HS-27A (cell line): ENCODE measurements at places on chromosomes 6 and 20.

- no peak for DNase-seq
Observed at GRCh38 chr20:59003836-59004492, 3.1 kb downstream of the CTSZ start.

DNA sequence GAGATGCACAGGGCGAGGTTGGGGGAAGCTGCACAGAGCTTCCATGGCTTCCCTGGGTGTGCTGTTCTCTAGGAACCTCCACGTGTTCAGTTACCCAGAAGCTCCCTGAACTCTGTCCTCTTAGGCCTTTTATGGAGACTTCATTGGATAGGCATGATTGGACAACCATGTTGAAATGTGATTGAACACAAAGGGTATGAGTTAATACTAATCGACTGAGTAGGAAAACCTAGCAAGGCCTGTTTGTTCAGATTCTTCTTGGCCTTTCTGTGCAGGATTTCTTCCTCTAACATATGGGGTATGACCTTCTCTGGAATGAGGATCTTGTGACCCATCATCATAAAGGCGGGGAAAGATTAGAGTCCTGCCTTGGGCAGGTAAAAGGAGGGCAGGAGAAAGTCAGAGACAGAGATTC, 70.7 kb upstream of the SMIM29 start:
- no peak for DNase-seq

DNA sequence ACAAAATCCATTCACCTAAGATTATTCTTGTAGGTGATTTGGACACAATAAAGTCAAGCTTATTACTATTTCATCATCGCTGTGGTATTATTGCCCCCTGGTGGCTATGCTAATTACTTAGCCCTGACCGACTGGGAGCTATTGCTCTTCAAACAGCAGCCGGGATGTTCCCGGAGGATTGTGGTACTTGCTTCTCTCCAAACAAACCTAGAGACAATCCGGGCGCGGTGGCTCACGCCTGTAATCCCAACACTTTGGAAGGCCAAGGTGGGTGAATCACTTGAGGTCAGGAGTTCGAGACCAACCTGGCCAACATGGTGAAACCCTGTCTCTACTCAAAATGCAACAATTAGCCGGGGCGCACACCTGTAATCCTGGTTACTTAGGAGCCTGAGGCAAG, 15.4 kb upstream of the STMND1 start:
- peak; percentile 66 for DNase-seq

- DNase-seq = no peak
Observed at GRCh38 chr6:9292975-9293374, 857.6 kb upstream of the SLC35B3 start.

GRCh38 chr6:147347882-147348575, 143.8 kb downstream of the STXBP5 start:
- DNase-seq = no peak

GRCh38 chr6:22544476-22544875, 24.9 kb upstream of the HDGFL1 start:
- DNase-seq = no peak

DNA sequence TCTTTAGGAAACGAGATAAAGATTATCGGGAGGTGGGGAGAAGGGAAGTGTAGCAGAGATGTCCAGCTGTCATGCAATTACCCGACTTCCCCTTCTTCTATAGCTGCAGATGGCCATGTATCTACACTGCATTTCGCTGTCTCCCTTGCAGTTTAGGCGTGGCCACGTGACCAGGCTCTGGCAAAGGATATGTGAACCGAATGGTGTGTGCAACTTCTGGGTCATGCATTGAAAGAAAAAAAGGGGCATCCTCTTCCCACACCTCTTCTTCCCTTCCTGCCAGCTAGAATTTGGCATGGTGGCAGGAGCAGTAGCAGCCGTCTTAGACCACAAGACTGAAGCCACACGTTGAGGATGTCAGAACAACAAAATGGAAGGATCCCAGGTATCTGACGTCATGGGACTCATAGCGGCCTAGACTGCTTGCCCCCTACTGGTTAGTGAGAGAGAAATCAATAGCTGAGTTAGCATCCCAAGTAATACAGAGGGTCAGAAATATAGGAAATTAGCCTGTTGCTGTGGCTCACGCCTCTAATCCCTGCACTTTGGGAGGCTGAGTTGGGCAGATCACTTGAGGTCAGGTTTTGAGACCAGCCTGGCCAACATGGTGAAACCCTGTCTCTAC, 32.8 kb downstream of the TCF15 start:
- DNase-seq = no peak

- no peak for DNase-seq
Observed at GRCh38 chr6:28802417-28803336, 121.1 kb downstream of the TRIM27 start.

GRCh38 chr6:37308069-37308815, 45.5 kb upstream of the RNF8 start:
- no peak for DNase-seq

GRCh38 chr6:21664314-21665109, 71.0 kb downstream of the SOX4 start:
- DNase-seq = no peak

DNA sequence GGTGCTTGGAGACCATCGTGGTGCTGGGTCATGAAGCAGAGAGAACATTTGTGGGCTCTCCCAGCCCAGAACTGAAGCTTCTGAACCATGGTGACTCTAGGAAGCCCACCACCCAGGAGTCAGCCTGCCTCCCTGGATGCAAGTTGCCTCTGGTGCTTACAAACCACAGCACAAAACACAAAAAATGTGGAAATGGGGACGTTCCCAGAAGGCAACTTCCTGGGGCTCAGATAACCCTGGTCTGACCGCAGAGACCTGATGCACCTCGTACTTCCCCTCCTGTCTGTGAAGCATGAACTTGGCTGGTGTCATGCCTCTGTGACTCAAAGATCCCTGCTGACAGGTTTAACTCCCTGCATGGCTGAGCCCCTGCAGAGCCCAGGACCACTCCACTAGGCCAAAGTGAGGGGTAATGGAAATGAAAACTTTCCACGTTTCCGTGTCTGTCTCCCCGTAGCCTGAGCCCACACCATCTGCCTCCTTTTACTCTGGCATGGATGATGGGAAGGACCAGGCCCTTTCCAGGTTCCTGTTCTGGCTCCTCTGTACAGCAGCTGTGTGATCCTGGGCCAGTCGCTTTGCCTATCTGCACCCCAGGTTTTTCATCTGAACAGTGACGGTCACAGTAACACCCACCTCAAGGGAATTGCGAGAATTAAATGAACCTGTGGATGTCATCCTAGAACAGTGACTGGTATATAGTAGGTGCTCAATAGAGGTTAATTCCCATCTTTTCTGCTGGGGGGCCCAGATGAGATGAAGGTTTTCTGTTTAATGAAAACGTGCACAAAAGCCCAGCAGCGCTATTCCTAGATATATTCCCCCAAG, 57.7 kb downstream of the PPP1R16B start:
- no peak for DNase-seq

DNA sequence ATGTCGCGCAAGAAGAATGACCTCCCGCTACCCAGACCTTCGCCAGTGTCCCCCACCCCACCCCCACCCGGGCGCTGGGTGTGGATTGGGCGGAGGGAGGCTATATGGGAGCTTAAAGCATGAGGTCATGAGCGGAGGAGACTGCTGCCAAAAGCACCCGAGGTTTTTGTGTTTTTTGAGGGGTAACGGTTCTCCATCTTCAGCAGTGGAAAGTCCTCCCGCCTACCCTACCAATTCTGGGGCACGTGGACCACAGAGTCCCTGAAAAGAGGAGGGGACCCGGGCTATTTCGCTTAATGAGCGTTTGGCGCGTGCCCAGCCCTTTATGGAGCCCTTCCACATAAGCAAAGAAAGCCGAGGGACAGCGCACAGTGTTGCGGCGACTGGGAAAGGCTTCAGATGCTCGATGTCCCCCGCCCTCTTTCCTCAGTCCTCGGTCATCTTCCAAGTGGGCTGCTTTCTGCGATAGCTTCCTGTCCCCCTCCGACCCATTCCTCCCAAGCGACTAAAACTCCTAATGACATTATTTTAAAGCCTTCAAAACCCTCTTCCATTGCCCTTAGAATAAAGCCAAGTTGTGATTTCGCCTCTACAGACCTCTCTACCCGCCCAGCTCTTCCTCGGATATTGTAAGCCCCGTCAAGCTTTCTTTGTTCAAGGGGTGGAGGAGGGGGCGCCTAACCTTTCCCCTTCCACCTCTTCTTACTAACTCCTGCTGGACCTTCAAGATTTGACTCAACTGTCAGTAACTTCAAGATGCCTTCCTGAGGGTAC, 2.1 kb upstream of the TRERF1 start:
- DNase-seq = peak; percentile 61

DNA sequence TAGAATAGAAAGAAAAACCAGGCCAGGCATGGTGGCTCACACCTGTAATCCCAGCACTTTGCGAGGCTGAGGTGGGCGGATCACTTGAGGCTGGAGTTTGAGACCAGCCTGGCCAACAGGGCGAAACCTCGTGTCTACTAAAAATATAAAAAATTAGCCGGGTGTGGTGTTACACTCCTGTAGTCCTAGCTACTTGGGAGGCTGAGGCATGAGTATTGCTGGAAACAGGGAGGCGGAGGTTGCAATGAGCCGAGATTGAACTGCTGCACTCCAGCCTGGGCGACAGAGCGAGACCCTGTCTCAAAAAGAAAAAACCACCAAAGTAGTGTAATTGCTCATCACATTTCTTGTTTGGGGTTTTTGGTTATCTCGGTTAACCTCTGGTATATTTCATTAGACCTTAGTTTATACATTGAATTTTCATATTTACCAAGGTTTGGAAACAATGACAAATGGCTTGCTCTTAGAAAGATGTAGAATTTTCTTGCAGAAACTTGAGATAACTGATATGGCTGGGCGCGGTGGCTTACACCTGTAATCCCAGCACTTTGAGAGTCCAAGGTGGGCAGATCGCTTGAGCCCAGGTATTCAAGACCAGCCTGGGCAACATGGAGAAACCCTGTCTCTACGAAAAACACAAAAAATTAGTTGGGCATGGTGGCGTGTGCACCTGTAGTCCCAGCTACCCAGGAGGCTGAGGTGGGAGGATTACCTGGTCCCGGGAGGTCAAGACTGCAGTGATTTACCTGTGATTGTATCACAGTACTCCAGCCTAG, 14.2 kb downstream of the ITCH start:
- no peak for DNase-seq

GRCh38 chr6:151576633-151577032, 82.8 kb downstream of the CCDC170 start:
- DNase-seq = no peak

- DNase-seq = peak; percentile 82
Observed at GRCh38 chr20:38434770-38435554, at the start of gene SNHG17. Gene SNHG17, minus strand, starts transcription at chr20:38435328.

- no peak for DNase-seq
Observed at GRCh38 chr20:60372822-60373221, 414.6 kb downstream of the CDH26 start.

DNA sequence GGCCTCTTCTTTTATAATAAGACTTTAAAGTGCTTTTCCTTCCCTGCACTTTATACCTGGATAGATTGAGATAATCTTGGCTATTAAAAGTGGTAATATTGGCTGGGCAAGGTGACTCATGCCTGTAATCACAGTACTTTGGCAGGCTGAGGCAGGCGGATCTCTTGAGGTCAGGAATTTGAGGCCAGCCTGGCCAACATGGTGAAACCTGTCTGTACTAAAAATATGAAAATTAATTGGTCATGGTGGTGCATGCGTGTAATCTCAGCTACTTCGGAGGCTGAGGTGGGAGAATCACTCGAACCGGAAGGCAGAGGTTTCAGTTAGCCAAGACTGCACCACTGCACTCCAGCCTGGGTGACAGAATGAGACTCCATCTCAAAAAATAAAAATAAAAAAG, 197.1 kb upstream of the RGS17 start:
- DNase-seq = no peak

DNA sequence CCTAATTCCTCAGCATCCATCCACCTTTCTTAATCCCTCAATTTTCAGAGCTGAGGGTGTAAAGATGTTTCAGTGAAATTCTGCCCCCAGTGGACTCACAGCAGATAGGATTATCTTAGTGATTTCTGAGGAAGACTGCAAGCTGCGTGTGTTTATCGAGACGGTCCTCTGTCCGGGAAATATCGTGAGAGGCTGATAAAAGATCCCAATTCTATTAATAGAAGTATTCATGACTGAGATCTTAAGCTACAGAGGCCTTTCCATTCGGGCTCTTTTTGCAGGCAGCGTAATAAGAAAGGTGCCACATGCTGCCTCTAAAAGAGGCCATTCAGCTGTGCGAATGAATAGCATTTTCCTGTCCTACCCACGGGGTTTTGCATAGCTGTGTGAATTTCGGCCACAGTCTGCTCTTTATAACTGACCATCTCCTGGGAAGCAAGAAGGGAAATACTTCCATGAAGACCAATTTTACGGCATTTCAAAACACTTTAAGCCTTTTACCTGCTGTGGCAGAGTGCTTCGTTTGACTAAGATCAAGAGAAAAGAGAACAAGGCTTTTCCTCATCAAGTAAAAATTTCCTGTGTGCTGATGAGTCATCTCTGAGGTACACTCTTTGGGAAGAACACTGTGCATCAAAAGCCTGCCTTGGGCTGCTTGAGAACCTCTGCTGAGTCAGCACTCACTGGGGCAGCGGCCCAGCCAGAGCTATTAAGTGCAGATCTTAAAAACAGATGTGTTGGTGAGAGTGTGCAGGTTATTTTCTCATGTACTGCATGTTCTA, 208.8 kb downstream of the ARHGAP18 start:
- peak; percentile 88 for DNase-seq

DNA sequence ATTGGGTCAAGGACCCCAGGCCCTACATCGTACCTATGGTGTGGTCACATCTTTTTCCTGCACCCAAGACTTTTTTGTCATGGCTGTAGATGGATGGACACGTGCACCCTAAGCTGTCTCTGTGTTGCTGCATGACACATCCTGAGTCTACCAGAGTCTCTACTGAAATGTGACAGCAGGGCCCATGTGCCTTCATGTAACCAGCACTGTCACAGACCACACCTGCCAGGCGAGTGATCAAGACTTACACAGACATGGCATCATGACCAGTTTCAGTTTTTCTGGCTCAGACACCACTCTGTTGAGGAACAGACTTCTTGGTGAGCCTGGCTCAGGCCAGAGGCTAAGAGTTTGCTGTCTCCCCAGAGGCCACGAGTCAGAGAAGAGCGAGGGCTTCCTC, 7.6 kb downstream of the PRND start:
- no peak for DNase-seq

- DNase-seq = no peak
Observed at GRCh38 chr6:149905371-149905910, 7.5 kb upstream of the RAET1E start.

DNA sequence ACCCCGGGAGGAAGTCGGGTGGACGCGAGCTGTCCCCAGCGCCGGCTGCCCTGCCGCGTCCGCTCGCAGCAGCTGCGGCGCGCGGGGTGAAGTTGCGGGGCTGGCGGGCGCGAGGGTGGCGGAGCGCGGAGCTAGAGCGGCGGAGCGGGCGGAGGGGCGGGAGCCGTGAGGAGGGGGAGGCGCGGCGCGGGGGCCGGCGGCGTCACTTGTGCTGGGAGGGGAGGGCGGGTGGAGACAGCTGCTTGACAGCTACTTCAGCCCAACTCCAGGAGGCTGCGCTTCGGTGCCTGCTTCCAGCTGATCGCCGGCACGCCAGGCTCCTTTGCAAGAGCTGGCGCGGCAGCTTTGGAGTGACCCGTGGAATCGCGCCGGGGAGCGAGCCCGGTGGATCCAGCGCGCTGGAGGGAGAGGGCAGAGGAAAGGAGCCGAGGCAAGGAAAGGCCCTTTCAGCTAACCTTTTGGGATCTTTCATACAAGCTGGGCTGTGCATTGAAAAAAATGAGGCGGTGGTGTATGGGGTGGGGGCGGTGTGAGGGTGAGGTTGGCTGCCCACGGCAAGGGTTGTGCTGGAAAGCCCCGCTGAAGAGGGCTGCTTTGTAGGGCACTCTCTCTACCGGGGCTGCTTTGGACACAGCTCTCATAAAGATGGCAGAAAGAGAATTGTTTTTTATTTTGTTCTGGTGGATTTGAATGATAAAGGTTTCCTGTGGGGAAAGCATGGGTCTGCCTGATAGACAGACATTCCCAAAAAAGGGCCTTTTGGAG, 24.6 kb downstream of the RIPOR2 start:
- no peak for DNase-seq

- no peak for DNase-seq
Observed at GRCh38 chr6:52253494-52253893, 9.2 kb upstream of the IL17F start.
